ENCODE measurements at places on chromosomes 11 and 22.
A peak's percentile ranks its signal among the peaks of the same experiment; 100 is the strongest.

- no peak for DNase-seq
Observed at GRCh38 chr11:105130189-105130813, 9.3 kb downstream of the CARD18 start.

DNA sequence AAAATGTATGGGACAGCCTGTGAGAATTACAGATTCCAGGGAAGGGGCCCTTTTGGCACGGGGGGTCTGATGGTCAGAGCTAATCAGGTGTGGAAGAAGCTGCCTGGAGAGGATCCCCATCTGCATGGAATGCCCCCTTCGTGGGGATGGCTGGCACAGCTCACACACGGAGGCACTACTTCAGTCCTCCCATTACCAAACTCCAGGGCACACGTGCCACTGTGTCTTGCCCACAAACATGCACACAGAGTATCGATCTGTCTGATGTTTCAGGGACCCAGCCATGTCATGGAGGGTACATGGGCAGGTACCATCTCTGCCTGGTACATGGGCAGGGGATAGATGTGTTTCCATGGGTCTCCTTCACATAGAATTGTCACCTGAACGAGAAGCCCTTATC lies 14.7 kb downstream of the KCNQ1OT1 start:
- no peak for DNase-seq

- DNase-seq = no peak
Observed at GRCh38 chr11:30277176-30277575, 45.7 kb upstream of the ARL14EP start.

- DNase-seq = no peak
Observed at GRCh38 chr11:18294862-18295261, 27.1 kb downstream of the HPS5 start.

DNA sequence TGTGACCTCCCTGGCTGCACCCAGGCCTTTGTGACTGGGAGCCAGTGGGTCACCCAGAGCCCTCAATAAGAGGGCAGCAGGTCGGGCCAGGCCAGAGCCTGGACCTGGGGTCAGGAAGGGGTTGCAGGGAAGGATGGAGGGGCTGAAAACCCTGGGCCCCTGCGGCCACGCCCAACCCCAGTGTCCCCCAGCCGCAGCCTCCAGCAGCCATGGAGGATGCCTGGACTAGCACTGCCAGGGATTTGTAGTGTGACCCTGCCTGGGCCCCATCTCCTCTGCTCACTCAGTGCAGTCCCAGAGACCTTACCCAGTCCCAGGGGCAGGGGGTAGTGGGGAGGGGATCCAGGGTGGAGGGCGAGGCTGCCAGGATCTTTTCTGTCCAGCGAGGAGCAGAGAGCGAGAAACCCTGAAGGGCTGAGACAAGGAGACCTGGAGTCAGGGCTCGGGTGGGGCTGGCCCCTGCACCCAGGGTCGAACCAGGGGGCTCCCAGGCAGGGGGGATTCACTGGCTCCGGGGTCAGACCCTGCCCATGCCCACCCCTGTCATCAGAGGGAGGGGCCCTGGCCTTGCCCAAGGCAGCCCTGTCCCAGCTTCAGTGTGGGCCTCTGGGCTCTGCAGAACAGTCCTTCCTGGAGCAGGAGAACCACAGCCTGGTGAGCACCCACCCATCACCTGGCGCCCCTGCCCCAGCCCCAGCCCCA lies 187.5 kb downstream of the IGLL1 start:
- no peak for DNase-seq

DNA sequence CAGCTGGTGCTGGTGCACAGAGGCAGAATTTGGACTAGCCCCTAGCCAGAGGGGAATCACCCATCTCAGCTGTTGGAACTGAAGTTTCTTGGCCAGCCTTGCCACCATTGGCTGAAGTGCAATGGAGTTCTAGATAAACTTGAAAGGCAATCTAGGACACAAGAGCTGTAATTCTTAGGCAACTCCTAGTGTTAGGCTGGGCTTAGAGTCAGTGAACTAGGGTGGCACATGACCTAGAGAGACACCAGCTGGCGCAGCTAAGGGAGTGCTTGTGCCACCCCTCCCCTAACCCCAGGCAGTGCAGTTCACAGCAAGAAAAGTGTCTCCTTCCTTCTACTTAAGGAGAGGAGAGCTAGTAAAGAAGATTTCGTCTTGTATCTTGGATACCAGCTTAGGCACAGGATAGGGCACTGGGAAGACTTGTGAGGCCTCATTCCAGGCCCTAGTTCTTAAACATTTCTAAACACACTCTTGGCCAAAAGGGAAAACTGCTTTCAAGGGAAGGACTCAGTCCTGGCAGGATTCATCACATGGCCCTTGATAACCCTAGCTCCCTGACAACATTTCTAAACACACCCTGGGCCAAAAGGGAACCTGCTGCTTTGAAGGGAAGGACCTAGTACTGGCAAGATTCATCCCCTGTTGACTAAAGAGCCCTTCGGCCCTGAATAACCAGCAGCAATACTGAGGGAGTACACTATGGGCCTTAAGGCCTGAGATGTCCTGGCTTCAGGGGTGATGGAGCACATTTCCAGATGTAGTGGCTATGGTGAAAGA lies 53.4 kb downstream of the XRRA1 start:
- DNase-seq = no peak

GRCh38 chr22:24319451-24319850 lies 48.8 kb downstream of the SPECC1L start:
- no peak for DNase-seq

DNA sequence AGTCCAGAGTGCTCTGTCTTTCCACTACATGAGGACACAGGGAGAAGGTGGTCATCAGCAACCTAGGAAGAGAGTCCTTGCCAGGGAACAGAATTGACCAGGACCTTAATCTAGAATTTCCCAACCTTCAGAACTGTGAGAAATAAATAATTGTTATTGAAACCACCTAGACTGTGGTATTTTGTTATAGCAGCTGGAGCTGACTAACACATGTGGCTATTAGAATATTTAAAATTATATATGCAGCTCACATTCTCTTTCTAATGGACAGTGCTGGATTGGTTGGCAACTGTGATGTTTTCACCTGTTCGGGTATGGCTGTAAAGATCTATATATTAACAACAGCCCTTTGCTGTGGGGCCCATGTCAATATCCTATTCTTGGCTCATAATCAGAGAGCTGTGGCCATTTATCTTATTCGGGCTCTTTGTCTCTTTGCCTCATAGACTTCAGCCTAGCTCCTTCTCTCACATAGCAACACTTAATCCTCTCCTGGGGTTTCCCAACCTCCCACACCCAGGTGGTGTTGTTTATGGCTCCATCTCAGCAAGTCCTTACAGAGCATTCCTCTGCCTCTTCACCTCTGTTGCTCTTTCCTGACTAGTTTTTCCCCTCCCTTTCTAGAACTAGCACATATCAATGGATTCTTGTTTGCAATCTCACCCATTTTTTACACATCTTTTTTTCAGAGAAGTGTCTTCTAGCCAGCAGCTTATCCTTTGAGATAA lies 46.4 kb upstream of the AMOTL1 start:
- no peak for DNase-seq

GRCh38 chr11:121035780-121036179 lies 11.9 kb downstream of the TBCEL start:
- no peak for DNase-seq

DNA sequence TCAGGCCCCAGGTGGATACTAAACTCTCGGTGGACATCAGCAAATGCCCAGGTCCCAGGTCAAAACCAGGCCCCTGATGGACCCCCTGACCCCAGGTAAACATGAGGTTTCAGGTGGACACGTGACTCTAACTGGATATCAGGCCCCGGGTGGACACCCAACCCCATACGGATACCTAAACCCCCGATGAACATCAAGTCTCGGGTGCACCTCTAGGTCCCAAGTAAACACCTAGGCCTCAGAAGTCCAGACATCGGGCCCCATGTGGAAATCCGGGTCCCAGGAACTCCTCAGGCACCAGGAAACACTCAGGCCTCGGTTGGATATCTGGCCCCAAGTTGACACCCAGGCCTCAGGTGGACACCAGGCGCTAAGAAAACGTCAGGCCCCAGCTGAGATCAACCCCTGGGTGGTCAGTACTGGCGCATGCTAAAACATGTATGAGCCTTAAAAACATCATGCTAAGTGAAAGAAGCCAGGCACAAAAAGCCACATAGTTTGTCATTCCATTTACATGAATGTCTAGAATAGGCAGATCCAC lies 54.4 kb upstream of the SEPTIN5 start:
- DNase-seq = no peak

- no peak for DNase-seq
Observed at GRCh38 chr22:27474112-27474571, 327.4 kb downstream of the MN1 start.

- DNase-seq = no peak
Observed at GRCh38 chr11:30131535-30131934, 99.3 kb upstream of the FSHB start.

- no peak for DNase-seq
Observed at GRCh38 chr11:128796270-128796669, 70.8 kb downstream of the KCNJ1 start.

DNA sequence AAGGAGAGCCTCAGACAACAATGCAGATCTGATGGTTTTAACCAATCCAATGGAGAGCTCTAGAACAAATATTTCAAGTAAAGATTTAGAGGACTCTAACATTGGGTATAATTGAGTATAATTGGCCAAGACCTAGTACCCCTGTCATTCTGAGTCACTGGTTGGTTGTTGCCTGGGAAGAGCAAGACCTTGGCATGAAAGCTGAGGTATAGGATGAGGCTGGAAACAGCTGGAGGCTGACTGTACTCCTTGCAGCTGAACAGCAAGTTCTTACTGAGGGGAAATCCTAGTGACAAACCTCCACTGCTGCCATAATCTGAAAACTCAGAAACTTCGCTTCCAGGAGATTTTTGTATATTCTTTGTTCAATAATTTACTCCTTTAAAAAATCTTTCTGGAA lies 54.3 kb upstream of the MUC15 start:
- no peak for DNase-seq

DNA sequence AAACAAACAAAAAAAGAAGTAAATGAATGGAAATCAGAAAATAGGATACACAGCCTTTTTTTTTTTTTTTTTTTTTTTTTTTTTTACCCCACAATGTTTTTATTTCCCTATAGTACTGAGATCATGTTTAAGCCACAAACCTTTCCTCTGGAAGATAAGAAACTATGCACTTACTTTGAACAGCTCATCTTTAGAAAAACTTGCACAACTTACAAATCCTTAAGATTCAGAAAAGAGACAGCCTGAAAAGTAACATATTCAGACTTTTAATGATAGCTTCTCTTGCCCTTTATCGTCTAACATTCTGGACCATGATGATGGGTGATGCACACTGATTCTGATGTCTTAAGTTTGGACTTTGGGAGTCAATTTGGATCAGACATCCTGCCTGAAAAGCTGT lies 80.3 kb downstream of the TNRC6B start:
- no peak for DNase-seq

GRCh38 chr11:10864688-10865087 lies 6.8 kb upstream of the ZBED5 start:
- DNase-seq = no peak

DNA sequence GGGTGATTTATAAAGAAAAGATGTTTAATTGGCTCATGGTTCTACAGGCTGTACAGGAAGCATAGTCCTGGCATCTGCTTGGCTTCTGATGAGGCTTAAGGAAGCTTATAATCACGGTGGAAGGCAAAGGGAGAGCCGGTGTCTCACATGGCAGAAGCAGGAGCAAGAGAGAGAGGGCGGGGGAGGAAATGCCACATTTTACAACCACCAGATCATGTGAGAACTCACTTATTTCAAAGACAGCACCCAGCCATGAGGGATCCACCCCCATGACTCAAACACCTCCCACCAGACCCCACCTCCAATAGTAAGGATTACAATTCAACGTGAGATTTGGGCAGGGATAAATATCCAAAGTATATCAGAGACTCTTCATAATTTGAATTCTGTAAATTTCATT lies 200.7 kb downstream of the MSANTD4 start:
- no peak for DNase-seq

- DNase-seq = peak; percentile 33
Observed at GRCh38 chr11:117770061-117770460, 27.0 kb downstream of the DSCAML1 start.

DNA sequence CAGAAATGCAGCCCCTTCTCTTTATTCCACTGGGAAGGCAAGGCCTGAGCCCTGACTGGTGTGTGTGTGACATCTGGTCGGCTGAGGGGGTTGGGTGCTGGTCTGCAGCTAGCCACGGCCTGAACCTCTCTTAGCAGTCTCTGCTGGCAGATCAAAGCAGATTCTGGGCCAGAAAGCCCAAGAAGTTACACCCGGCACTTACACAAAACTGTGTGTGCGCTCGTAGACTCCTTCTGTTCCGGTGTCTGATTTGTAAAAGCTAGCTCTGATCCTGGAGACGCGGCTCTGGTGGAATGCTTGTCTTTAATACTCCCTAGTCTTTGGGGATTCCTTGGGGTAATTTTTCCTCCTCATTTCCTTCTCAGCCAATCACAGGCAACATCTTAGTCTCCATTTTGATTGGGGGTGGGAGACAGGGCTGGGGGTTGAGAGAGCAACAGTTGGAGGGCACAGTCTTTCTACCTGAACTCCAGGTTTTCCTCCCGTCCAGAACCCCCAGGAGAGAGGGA lies 5.5 kb downstream of the PKNOX2 start:
- no peak for DNase-seq

GRCh38 chr11:102187416-102188151 lies 77.3 kb downstream of the YAP1 start:
- DNase-seq = no peak

- no peak for DNase-seq
Observed at GRCh38 chr11:83061883-83062282, 9.8 kb downstream of the RAB30 start.

- no peak for DNase-seq
Observed at GRCh38 chr11:61071208-61071681, 31.0 kb upstream of the CD5 start.

DNA sequence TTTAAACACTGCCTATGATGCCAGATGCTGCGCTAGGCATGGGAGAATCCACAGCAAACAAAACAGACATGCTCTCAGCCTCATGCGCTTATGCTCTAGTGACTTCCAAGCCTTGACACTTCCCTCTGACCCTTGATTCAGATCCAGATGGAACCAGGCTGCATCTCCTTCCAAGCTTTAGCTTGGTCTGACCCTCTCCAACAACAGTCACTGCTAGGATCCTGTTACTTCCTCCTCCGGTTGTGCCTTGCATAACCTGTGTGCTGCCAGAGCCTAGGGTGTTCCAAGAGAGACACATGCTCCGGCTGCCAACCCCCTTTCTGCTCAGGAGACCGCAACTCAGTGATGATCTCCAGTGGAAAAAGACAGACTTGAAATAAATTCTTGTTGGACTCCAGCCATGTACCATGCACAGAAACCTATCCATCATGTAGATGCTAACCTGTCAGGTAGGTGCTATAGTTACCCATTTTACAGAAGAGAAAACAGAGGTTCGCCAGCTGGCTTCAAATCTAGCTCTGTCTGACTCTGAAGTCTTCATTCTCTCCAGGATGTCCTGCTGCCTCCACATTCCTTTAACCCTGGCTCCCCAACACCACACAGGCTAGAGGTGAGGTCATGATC lies 136.3 kb upstream of the TEAD1 start:
- DNase-seq = no peak

GRCh38 chr11:107780136-107780535 lies 68.3 kb upstream of the SLN start:
- DNase-seq = no peak

GRCh38 chr11:66529069-66529468 lies 16.8 kb downstream of the ZDHHC24 start:
- no peak for DNase-seq

GRCh38 chr11:3745161-3745560 lies 52.2 kb downstream of the NUP98 start:
- DNase-seq = no peak

Measured in NCI-H345 (cell line).